ENCODE measurements at places on chromosomes 5 and 9.

DNA sequence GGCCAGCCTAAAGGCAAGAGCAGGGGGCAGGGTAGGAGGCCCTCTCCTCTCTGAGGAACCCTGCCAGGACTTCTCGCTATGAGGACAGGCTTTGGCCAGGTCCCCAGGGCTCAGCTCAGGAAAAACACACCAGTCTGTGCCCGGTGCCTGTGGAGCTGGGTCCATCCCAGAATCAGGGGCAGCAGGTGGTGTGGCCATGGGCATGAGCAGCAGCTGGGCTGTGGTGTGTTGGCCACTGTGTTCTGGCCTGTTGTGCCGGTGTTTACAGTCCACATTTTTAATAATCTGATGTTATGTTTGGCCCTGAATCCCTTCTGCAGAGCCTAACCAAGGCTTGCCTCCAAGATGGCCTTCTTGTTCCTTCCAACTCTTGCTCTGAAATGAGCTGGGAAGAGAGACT is 77.0 kb downstream of the FGF18 start:
- no peak for DNase-seq

DNA sequence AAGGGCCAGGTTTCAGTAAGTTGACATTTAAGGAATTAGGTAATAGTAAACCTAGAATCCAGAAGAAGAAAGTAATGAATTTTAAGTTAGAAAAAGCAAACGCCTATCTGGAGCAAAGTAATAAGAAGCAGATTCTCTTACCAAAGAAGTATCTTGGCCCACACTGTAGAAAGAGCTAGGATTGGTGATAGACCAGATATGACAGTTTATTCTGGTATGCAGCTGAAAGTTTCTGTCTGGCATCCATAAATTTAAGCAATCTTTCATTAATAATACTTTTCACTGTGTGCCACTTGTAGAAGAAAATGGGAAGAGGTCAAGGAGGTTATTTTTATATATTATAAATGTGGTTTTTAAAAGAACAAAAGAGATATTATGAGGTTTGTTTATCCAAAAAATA is 3.0 kb downstream of the RECK start:
- DNase-seq: no peak

- DNase-seq: no peak
Observed at GRCh38 chr5:68894673-68895072, 199.1 kb upstream of the SLC30A5 start.

DNA sequence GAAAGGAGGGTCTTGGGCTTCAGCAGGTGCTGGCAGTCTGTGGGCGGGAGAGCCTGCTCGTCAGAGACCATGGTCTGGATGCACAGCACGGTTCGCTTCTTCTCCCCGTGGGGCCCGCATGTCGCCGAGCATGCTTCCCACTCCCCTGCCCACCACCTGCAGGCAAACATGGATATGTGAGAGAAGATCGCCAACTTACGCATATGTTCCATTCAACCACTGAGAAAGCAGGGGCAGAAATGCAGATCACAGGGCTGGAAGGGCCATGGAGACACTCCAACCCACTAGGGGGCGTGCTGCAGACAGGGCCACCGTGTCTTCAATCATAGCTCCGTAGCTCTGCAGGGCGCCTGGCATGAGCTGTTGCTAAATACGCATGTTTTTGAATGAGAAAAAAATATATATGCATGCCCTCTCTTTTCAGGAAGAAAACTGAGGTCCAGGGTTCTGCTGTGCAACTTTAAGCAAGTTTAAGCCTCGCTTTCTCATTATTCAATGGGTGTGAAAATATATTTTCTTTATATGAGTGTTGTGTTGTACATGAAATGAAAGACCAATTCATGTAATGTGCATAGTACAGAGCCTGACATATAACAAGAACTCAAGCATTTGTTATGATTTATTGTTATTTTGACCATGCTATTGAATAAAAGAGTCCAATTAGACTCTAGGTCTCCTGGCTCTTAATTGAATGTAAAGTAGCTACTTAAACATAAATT is 148.0 kb downstream of the TARS1 start:
- peak; percentile 21 for DNase-seq

DNA sequence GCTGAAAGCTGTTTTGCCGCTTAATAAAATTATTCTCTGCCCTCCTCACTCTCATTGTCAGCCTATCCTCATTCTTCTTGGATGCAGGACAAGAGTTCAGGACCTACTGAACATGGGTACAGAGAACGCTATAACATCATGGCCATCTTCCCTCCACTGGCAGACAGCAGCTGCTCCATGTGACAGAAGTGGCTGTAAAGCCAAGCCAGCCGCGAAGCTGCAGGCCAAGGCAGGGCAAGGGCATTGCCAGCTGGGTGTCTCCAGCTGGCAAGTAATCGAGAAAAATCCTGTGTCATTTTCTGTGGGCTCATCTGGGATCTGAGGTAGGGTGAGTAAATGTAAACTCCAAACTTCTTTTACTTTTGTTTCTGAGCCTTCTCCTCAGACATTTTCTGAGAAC is 84.8 kb downstream of the SLC25A46 start:
- no peak for DNase-seq

DNA sequence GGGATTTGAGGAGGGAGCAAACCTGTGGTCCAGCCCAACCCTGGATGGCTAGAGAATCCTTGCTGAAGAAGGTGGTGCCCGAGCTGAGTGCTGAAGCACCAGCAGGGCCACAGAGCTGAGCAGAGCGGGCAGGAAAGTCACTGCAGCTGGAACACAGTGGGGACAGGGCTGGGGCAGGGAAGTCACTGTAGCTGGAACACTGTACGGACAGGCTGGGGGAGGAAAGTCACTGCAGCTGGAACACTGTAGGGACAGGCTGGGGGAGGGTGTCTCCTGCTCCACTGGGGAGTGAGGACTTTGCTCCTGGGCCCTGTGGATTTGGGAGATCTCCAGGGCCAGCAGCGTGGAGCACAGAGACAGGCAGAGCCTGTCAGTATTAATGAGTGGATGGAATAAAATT is 9.0 kb upstream of the SUSD3 start:
- DNase-seq: no peak

Data from CD4-positive, alpha-beta memory T cell (primary cell).